ENCODE measurements at places on chromosomes 1 and 21.

GRCh38 chr21:46091631-46092025 lies 6.3 kb upstream of the COL6A2 start:
- no peak for DNase-seq

DNA sequence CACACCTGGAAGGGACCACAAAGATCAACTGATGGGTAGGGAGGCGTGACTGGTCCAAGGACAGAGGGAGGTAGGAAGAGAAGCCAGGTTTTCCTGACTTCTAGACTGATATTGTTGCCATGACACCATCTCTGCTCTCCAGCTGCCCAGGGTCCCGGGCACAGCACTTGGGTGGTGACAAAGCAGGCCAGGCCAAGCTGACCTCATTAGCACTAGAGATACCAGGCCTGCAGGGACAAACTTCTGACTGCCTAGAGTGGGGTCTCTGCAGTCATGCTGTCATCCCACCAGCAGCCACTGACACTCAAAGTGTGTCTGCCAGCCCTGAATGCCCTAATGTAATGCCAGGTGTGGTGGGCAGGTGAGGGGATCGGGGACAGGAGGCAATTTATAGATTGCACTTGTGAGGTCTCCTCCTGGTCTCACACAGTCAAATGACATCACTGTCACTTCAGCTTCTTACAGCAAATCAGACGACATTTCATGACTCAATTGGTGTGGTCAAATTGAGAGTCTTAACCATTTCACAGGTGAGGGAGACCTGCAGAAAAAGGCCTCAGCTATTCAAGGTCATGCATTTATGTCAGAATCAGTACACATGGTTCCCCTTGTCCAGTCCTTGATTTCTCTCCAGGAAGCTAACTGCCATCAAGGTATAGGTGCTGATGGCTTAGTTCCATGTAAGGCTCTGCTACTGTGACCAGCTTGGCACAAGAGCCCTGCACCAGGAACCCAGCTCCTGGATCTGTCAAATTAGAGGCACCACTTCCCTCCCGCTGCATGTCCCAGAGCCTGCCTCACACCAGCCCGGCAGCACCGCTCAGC lies 2.7 kb downstream of the SLC9A1 start:
- no peak for DNase-seq

DNA sequence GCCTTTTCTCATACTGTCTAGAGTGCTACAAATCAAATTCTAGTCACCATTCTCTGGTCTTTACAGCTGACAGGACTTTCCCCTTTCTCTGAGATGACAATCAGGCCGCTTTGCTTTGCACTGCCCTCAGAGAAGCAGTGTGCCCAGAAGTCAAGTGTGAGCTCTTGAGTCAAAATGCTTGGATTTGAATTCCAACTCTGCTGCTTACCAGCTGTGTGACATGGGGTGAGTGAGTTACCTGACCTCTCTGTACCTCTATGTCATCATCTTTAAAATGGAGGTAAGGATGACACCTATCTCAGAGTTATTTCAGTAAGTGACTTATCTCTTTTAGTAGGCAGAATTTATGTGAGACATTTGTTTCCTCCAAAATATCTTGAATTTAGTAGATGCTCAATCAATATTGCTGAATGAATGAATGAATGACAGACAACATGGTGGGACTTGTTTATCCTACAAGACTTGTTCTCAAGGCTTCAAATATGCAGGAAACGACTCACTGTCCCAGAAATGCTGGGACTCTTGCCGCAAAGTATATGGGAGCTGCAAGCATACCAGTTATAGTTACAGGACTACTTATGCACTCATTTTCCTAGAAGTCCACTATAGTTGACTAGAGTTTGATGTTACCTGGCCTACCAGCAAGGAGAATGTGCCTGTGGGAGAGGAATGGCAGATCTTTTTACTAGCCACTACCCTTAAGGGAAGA lies 38.1 kb upstream of the A3GALT2 start:
- no peak for DNase-seq

- no peak for DNase-seq
Observed at GRCh38 chr1:116203181-116203723, 92.1 kb downstream of the MAB21L3 start.

GRCh38 chr1:61428146-61428545 lies 296.8 kb downstream of the TM2D1 start:
- DNase-seq: no peak

- DNase-seq: no peak
Observed at GRCh38 chr21:45383615-45384201, 21.3 kb upstream of the COL18A1 start.

DNA sequence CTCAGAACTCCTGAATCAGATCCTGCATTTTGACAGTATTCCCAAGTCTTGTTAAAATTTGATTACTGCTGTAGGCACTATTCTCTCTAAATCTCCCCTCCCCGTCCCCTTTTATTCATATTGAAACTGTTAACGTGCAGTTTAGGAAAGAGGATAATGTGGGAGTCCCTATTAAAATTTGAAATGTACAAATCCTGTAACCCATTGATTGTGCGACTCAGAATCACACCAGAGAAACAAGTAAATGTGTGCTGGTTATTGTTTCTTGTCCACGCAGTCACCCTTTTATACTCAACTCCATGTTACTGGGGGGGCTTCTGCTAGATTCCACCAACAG lies 584 bp upstream of the LTN1 start:
- no peak for DNase-seq
